ENCODE measurements at places on chromosomes 1 and 21.

DNA sequence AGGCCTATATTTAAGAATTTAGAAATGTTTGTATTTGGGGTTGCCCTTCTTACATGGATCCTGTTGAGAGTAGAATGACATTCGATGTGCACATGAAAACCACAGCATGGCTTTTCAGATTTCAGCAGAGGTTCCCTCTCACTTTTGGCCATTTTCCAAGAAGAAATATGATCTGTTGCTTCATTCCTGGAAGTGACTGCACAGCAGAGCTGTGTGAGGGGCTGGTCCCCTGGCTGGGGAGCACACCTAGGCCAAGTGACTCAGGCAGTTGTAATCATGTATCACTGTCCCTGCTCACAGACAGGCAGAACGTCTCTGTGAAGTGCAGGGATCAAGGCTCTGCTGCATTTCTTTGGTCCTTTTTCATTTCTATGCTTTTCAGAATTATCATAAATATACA is 32.3 kb downstream of the AGT start:
- no peak for DNase-seq

DNA sequence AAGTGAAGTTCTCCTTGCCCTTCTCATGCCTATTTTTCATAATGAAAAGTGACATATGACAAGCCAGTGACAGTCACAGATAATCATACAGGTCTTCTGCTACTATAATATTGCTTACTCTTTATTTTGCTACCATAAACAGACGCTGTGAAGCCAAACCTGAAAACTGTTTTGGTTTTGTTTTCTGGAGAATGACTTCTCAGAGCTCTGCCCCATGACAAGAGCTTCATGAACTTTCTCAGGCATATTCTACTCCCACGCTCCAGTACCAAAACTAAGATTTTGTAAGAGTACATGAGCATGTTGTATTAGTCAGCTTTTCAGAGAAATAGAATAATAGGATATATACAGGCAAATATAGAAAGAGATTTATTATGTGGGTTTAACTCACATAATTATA is 64.3 kb upstream of the VTCN1 start:
- DNase-seq, result no peak

DNA sequence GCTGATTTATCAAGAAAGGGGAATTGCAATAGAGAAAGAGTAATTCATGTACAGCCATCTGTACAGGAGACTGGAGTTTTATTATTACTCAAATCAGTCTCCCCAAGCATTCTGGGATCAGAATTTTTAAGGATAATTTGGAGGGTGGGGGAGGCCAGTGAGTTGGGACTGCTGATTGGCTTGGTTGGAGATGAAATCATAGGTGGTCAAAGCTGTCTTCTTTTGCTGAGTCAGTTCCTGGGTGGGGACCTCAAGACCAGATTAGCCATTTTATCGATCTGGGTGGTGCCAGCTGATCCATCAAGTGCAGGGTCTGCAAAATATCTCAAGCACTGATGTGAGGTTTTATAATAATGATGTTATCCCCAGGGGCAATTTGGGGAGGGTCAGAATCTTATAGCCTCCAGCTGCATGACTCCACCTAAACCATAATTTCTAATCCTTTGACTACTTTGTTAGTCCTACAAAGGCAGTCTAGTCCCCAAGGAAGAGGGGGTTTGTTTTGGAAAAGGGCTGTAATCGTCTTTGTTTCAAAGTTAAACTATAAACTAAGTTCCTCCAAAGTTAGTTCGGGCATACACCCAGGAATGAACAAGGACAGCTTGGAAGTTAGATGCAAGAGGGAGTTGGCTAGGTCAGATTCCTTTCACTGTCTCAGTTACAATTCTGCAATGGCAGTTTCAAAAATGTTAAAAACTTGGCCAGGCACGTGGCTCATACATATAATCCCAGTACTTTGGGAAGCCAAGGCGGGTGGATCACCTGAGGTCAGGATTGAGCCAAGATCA is 16.9 kb upstream of the RAB3B start:
- no peak for DNase-seq

DNA sequence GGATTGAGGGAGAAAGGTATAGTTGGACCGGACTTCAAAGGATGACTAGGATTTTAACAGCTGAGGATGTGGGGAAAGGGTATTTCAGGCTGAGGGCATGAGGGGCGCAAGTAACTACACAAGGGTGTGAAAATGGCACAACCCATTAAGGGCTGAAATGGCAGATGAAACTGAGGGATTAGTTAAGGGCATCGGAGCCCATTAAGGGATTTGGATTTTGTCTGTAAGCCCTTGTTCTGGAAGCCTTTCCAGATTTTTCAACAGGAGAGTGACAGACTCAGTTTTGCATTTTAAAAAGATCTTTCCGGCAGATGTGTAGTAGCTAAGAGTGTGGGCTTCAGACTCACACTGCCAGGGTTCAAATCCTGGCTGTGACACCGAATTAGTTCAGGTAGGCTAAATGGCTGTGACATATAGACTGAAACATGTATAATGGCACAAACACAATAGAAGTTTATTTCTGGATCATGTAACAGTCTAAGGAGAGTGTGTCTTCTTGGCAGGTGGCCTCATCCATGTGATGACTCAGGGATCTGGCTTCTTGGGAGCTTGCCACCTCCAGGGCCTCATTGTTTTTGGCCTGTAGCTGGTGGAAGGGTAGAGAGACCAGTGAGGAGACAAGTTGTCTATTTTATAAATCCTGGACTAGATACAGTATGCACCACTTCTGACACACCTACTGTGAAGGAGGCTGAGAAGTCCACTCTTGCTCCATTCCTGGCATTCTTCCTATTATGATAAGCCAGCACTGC is 49.6 kb downstream of the UBE2T start:
- no peak for DNase-seq
